ENCODE measurements at places on chromosomes 6 and 20.

DNA sequence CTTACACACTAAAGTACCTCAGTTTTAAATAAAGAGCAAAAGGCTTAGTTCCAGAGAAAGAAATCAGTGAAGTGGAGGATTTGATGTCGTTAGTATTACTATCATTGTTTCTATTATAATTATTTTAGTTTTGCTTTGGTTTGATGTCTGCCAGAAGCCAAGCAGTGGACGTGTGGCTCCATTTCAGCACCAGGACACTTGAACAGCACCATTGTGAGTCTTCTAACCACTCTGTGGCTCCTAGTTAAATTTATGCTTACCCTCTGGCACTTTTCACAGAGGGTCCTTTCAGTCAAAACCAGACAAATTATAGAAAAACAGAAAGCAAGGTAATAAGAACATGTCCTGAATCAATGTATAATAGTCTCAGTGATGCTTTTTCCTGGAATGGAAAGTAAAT is 3.4 kb downstream of the COL9A1 start:
- DNase-seq = peak; percentile 20

GRCh38 chr20:50191544-50192363 is 1.1 kb downstream of the CEBPB start:
- DNase-seq = no peak

DNA sequence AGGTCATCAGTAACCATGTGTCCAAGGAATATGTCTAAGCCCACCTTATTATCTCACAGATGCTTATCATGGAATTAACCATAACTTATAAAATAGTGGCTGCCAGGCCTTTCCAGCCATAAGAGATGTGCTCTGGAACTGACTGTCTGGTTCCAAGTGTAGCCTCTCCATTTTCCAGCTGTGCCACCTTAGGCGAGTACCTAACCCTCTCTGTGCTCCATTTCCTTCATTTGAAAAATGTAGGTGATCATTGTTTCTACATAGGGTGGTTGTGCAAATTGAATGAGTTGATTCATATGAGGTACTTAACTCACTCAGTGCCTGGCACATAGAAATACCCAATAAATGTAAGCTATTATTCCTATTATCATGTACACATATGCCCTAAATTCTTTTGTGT is 102.5 kb upstream of the IYD start:
- DNase-seq = no peak

DNA sequence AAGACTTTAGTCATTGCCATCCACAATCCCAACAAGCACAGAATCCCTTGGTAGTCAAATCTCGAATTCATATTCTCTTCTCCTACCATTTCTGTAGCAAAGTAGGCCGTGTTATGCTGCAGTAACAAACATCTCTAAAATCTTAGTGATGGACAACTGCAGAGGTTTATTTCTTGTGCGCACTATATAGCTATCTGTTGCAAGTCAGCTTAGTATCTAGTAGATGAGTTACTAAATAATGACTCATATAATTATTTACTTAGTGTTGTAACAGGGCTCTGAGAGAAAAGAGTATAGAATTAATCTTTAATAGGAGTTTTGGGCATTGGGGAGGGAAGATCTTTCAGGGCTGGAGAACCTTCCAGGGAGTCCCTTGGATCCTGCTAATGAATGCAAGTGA is 73.3 kb downstream of the CAP2 start:
- DNase-seq = no peak

DNA sequence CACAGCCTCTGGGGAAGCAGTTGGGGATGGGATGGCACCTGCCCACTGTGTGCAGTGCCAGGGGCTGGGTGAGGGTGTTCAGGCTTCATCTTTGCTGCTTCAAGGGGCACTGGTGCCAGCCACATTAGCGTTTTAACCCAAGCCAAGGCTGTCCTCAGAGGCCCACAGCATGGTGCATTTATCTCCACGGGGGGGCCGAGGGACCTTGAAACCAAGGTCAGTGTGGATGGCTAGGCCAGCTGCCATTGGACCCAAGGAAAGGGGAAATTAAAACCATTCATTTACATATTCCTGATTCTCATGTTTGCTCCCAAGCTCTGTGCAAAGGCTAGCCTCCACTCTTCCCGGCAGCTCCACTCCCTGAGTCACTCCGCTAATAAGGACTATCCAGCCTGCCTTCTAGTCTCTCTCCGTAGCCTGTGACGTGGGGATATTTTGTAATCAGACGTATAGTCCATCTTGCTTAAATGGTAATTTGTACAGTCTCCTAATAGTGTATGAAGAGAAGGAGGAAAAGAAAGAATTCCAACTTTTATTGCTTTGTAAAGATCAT is 197.1 kb downstream of the CDH4 start:
- DNase-seq = no peak

DNA sequence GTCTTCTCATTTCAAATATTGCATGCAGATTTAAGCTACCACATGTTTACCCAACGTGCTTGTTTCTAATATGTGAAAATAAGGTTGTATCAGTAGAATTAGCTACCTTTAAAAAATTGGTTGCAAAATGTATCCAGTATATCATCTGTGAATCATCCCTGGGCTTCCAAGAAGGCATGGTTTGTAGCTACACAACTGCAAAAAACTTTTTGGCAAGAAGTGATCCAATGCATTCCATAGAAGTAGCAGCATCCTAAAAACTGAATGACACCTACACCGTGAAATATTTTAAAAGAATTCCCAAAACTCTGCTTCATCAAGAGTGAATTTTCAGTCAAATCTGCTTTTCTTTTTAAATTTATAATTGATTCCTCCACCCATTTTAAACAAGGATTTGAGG is 89.1 kb downstream of the AIG1 start:
- DNase-seq = peak; percentile 65

- DNase-seq = peak; percentile 82
Observed at GRCh38 chr6:4637691-4638433, 138.3 kb upstream of the CDYL start.

- DNase-seq = no peak
Observed at GRCh38 chr6:135004399-135004798, 50.2 kb downstream of the HBS1L start.

DNA sequence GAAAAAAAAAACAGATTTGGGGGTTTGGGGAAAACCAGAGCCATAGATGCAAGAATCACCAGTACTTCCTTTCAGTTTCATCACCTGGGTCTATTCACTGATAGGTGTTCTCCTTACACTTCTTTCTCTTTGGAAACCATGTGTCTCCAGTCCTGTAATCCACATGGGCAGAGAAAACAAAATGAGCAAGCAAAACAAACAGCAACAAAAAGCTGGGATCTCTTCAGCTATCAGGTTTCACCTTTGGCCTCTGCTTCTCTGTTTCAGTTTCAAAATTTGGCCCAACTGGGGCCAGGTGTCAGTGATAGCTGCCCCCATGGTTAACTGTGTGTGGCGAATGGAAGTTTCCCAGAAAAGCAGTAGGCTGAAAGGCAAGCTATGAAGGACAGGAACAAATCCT is 220.0 kb upstream of the THBS2 start:
- DNase-seq = no peak

GRCh38 chr6:153108315-153108714 is 22.8 kb downstream of the RGS17 start:
- DNase-seq = peak; percentile 64

- no peak for DNase-seq
Observed at GRCh38 chr6:16244869-16245451, 6.6 kb downstream of the GMPR start.

GRCh38 chr6:84249724-84250123 is 22.3 kb upstream of the CEP162 start:
- peak; percentile 31 for DNase-seq

DNA sequence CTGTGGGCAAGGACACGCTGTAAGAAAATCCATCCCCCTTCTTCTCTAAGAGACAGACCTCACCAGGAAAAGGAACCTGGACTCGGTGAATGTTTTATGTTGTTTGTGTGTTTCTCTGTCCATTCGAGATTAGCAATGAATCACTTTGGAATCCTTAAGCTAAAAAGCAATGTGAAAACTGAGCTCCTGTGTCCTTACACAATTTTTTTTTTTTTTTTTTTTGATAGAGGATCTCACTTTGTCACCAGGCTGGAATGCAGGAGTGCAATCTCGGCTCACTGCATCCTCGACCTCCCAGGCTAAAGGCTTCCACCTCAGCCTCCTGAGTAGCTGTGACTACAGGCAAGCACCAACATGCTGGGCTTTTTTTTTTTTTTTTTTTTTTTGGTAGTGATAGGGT is 32.1 kb downstream of the BFSP1 start:
- peak; percentile 13 for DNase-seq

DNA sequence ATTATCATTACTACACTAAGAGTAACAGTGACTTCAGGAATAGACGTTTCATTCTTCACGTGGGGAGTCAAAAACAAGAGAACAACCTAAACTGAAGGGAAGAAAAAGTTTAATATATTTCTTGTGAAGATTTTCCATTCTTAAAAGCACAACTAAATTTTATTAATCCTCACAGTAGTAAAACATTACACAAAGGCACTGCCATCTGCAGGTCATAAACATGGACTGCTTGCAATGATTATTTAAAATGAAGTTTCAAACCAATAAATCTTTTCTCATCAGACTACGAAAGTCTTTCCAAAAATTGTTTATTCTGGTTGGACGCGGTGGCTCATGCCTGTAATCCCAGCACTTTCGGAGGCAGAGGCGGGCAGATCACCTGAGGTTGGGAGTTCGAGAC is 2.6 kb downstream of the NCOA5 start:
- DNase-seq = peak; percentile 42

- DNase-seq = peak; percentile 8
Observed at GRCh38 chr6:66226109-66226508, 519.1 kb upstream of the EYS start.

- no peak for DNase-seq
Observed at GRCh38 chr20:56826306-56826704, 197.2 kb downstream of the TFAP2C start.

DNA sequence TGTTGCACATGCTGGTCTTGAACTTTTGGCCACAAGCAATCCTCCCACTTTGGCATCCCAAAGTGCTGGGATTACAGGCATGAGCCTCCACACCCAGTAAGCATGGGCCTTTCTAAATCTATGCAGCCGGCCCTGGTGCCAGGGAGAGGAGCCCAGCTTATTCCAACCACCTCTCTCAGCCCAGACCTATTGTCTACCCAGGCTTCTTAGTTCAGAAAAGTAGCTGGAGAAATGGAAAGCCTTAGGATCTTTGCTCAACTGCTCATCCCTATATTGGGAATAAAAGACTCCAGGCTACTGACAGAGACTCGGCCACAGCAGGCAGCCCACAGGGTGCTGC is 7.8 kb upstream of the PCIF1 start:
- no peak for DNase-seq

All from fibroblast of mammary gland (primary cell).